DMS79 (cell line): ENCODE measurements at places on chromosomes 2 and 18.

DNA sequence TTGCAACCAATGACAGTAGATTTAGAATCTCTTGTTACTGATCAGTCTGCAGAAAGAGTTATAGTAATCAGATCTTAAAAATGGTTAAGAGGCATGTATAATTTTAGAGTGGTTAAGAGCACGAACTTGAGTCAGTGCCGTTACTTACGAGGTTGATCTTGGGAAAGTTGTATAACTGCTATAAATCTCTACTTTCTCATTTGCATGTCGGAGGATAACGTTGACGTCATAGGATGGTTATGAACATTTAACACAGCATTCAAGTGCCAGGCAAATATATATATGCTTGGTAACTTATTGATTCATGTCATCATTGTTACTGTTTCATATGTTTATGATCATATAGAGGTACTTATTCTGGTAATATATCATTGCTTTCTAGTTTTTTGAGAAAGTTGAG, 146.2 kb downstream of the ARHGAP28 start:
- DNase-seq = no peak

DNA sequence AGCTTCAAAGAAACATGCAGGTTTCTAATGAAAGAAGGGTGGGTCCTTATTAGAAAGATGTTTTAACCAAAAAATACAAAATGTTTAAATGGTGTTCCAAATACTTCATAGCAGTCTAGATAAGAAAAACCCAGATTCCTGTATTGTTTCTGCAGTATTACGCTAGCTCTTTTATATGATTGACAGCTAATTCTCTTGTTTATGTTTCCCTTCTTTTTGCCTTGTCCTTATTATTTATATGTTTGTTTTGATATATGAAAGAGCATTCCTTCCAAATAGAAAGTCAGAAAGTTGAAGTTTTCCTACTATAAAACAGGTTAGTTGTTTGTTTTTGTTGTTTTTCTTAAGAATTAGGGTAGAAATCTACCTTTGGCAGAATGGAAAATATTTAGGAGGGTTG, 41.1 kb upstream of the PNPT1 start:
- DNase-seq = no peak

- DNase-seq = no peak
These were observed 26.7 kb upstream of the TGFA start for GRCh38 chr2:70580352-70580751.

DNA sequence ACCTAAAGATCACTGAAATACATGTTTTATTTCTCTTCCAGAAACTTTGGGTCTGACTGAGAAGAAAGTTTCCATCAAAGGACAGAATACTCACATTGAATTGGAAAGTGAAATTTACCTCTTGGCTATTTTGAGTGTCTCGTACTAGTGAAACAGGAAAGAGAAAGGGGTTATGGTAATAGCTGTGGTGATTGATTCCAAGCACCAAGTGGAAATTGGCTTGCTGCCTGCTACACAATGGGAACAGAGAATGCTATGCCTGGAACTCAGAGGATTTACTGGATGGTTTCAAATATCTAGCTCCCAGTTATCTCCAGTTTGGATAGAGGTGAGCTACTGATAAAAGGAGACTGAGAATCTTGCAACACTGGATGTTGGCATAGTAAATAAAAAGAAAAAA, 492.8 kb upstream of the FSIP2 start:
- no peak for DNase-seq

GRCh38 chr2:17821535-17822444, 5.5 kb downstream of the MSGN1 start:
- no peak for DNase-seq
